Liver (tissue), 10 donors: ENCODE measurements at places on chromosomes 1 and 21.

GRCh38 chr21:35370671-35371070, 321.6 kb upstream of the RUNX1 start:
- DNase-seq, result no peak

DNA sequence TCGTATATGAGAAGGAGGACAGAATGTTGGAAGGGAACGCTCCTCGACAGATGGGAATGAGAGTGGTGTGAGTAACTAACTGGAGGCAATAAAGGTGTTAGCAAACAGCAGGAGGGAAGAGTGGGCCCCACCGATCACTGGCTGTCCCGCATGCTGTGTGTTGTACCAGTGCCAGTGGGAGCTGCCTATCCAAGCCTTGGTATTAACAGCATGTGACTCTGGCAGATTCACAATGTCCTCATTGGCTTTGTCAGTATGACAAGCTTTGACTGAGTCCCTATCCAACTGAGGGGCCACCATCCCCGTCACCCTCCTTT, 188.3 kb downstream of the NRIP1 start:
- DNase-seq, result no peak

DNA sequence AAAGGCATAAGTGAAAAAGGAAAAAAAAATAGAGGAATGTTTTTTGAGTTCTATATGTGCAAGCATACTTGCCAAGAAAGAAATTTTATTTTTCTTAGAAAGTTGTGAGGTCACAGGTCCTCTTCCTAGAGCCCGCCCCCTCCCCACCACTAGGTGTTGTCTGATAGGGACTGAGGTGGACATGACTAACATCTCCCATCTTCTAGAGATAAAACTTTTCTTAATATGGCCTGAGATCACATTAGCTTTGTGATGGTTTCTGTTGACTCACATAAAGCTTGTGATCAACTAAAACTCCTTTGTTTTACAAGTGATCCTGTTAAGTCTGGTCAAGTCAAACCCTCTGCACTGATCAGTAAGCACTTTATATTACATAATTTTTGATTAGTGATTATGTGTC, 33.4 kb upstream of the CITED4 start:
- DNase-seq, result no peak

- DNase-seq, result no peak
These were observed 143.0 kb downstream of the MRPL39 start for GRCh38 chr21:25464275-25464674.

DNA sequence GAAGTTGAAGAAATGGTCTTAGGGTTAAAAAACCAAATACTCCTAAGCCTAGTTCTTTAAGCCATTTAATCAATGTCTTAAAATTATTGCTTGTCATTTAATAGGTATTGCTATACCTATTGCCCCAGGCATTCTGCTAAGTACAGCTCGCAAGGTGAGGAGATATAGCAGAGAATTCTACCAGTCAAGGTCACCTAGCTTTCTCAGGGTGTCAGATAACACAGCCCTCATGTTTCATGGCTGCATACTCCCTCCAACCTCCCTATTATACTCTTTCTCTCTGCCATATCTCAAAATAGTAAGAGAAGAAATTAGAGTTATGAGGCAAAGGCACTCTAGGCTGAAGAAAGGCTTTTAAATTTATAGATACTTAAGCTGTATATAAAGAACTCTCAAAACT, 68.4 kb upstream of the GPR88 start:
- DNase-seq, result no peak

- DNase-seq, result no peak
These were observed 126.8 kb upstream of the DEPDC1 start for GRCh38 chr1:68623700-68624099.

DNA sequence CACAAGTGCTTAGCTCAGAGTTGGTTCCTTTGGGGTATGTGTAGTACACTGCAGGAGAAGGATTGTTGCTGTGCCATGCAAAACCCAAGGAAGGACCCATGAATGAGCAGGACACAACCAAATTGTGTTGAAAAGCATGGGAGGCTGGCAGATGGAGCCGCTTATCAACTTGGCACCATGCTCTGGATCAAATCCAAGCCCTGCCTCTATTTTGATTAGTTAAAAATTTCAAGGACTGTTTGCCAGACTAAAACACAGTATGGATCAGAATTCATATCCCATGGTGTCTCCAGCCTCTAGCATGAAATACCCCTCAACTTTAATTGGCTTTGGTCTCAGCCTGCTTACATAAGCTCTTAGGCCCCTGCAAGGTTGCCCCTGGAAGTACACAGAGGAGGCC, 27.8 kb downstream of the CCDC185 start:
- no peak for DNase-seq

- no peak for DNase-seq
These were observed 52.1 kb downstream of the PGM1 start for GRCh38 chr1:63645317-63645716.

DNA sequence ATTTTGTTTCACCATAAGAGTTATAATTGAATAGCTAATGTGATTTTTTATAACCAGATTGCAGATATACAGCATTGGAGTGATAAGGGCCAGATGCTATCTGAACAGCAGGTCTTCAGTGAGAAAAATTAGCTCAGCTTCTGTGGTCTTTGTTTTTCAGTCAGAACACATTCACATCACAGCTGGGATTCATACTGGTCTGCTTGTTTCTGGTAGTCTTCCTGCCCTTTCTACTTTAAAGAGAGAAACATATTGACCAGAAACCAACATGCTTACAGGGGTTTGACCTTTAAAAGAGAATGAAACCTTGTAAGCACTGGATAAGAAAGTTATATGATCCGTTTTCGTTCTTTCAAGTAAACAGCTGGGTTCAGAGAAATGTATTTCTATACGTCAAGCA, 213.7 kb upstream of the TMPRSS15 start:
- no peak for DNase-seq

GRCh38 chr1:3129133-3129490, 60.1 kb downstream of the PRDM16 start:
- no peak for DNase-seq

DNA sequence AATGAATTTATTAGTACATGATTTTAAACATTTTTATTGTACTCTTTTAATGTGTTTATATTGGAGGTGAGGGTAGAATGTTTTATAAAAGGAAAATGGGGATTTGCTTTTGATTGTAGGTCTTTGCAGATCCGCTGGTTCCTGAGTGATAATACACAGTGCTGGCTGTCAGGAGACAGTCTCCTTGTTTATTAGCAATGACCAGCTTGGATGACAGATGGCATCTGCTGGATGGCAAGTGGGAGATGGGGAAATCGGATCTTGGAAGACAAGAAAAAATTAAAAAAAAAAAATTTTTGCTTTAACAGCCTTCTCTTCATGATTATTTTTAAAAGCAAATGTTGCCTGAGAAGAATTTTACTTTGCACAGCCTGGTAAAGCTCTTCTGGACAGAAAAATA, 4.4 kb upstream of the PHTF1 start:
- no peak for DNase-seq
